ENCODE measurements at places on chromosomes 2 and 18.
A peak's percentile ranks its signal among the peaks of the same experiment; 100 is the strongest.

DNA sequence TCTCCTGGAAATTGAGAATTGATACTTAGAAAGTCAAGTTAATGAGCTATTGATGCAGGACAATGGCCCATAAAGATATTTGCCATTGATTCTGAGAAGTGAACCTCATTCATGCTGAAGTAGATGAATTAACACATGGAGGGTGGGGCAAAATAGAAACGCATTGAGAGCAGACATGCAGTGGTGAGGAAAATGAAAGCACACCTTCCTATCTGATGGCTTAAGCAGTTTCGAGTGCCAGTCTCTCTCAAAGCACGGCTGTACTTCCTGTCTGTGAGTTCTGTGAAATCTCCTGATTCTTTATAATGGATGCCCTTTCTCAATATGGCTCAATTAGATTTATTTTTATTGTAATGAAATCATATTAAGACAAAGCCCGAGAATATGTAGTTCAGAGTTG, 247.0 kb downstream of the TMX3 start:
- DNase-seq = no peak

GRCh38 chr2:169005080-169005598, 26.0 kb downstream of the ABCB11 start:
- peak; percentile 63 for DNase-seq

- DNase-seq = no peak
Measured at GRCh38 chr2:46119453-46119852, 177.8 kb upstream of the EPAS1 start.

DNA sequence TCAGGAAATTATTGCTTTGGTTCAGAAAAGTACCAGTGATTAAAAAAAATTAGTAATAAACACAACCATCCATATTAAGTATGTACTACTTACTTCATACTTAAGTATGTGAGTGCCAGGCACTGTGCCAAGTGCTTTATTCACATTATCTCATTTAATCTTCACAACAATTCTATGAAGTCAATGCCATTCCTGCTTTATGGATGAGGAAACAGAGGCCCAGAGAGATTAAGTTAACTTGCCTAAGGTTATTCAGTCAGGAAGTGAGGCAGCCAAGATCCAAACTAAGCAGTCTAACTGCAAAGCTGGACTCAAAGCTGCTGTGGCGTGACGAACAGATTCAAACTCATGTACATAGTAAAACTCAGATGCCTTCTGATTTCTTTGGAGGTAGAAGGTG, 22.3 kb downstream of the DTNB start:
- DNase-seq = no peak

GRCh38 chr2:7516484-7517063, 599.4 kb downstream of the RNF144A start:
- no peak for DNase-seq

- no peak for DNase-seq
Measured at GRCh38 chr2:134670955-134671354, 47.8 kb downstream of the TMEM163 start.

- no peak for DNase-seq
Measured at GRCh38 chr2:27296481-27296880, 11.8 kb downstream of the UCN start.

DNA sequence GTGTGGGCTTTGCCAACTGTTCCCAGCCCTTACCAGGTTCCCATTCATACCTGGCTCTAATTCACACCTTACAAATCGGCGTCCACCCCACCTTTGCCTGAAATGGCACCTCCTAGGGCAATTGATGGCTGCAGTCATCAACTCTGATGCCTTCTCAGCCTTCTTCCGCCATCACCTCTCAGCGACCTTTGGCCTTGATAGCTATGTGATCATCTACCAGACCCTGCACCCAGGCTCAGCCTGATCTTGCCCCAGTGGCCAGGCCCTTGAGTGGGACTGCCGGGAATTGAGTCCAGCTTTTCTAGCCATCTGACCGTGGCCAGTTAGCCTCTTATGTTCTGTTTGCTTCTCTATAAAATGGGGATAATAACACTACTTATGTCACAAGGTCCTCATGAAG, 32.5 kb downstream of the PSD4 start:
- no peak for DNase-seq

- peak; percentile 14 for DNase-seq
Measured at GRCh38 chr2:200288670-200289429, 17.6 kb upstream of the SPATS2L start.

DNA sequence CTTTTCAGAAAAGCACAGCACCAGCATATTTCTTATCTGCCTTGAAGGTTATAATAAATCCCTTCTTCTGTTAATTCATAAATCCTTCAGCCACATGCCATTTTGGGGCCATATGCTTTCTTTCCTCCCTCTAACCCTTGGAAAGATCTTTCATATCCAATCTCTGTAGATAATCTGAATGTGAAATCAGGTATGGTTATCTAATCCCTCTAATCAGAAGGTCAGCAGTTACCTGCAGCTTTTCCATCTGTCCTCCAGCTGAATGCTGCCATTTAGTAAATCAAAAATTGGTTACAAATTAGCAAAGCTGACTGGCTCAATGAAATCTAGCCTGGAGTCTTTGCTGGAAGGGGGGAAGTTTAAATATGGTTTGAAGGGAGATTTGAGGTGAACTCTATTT, 230.5 kb downstream of the PIK3C3 start:
- DNase-seq = peak; percentile 80

DNA sequence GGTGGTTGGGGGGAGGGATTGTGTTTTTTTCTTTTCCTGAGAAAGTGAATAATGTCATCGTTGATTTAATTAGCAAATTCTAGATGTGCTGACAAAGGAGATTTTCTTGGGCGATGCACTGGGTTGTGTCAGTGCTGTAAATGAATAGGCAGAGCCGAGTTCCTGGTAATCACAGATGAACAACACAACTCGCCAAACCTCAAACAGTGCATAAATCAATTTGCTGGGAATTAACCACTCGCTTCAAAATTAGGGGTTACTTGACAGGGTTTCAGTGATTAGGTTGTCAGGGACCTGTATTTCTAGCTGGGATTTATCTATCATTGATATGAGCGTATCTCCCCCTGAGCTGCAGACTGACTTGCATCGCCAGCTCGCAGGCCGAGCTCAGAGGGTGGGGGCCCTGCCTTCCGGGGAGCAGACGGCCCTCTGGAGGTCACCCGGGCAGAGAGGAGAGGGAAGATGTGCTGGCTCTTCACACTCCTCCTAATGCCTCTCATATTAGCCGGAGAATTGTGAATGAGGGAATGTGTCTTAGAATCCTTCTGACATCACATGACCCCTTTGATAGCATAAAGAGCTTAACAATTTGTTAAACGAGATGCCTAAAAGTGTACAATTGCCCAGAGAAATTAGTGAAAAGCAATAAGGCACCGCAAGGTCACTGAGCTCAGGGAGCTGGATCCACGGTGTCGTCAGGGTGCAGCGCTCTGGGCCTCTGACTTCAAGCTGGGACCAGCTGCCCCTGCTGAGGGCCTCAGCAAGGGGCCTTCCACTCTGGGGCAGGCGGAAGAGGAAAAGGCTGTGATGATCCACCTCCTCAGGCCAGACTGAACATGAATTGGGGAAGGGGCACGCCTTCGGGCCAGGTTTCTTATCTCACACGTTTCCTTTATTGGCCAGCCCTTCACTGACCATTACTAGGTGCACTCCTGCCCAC, 48.9 kb downstream of the SMIM21 start:
- peak; percentile 5 for DNase-seq

GRCh38 chr2:200422071-200422470, 87.8 kb downstream of the KCTD18 start:
- no peak for DNase-seq

All from NCI-H82 (cell line).